ENCODE measurements at places on chromosomes 5 and 9.

- DNase-seq = no peak
Observed at GRCh38 chr5:129609710-129610109, 138.2 kb upstream of the MINAR2 start.

- no peak for DNase-seq
Observed at GRCh38 chr5:174839196-174839595, 114.8 kb downstream of the MSX2 start.

DNA sequence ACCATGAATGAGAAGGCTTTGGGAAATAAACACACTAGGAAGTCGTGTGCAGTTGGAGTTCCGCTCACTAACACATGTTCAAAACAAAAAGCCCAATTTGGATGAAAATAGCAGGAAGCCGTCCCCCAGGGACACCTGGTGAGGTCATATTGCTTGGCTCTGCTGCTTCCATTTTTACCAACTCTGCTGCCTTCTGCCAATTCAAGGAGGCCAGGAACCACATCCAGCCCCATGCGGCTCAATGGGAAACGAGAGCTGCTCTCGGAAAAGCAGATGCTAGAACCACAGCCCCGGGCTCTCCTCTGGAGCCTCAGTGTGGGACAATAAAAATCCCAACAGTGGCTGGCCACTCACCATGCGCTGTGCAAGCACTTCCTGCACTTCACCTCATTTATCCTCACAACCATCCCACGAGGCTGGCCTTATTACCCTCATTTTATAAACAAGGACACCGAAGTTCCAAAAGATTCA, 13.4 kb downstream of the ADAM19 start:
- no peak for DNase-seq

- no peak for DNase-seq
Observed at GRCh38 chr5:31611002-31611401, 27.9 kb upstream of the PDZD2 start.

GRCh38 chr9:79984429-79985067, 412.8 kb downstream of the TLE4 start:
- DNase-seq = no peak
